ENCODE measurements at places on chromosomes 13 and 19.
A peak's percentile ranks its signal among the peaks of the same experiment; 100 is the strongest.

DNA sequence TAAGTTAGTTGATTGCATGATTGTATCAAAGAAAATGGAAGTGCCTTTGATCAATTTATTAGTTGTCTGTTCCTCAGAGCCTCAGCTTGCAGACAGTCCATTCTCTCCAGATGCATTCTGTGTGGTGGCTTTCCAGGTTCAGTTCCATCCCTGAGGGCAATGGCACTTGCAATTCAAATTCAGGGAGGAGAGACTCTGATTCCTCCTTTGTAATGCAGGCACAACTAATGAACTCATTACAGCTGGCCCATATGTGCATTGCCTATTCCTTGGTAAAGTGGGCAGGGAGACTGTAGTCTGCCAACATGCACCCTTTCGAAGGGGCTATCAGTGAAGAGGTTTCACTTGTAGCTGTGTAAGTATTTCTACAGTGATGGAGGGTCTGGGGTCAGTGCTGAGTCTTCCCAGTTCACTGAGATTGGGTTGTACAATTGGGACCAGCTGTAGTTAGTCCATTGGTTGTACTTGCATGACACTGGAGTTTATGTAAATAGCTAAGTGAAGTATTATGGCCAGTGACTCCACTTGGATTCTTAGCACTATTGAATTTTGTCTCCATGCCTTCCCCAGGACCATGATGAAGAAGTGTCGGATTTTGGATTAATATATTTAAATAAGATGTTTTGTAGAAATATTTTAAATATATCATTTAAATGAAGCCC, 401.7 kb downstream of the GPC6 start:
- DNase-seq, result no peak

DNA sequence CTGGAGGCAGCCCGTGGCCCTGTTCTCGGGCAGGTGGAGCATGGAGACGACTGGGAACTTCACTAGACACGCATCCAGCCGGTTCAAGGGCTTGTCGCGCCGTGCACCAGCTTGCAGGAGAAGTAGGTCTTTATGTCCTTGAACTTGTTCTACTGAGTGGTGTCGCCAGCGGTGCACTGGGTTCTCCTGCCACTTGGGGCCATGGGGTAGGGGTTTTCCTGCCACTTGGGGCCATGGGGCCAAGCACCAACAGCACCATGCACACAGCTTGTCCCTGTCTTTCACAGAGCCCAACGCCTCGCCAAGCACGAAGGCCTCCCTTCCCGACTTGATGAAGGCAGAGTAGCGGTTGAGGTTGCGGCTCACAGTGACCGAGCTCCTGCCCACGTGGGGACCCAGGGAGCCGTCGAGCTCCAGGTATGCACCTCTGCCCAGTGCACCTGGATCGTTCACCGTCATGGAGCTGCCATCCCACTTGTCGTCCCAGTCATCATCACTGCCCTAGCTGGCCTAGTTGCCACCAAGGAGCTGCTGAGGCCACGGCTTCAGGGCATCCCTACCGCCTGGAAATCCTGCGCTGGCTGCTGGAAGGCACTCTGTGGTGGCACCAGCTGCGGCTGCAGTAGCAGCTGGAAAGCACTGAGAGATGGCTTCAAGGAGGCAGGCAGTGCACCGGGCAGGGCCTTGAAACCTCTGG, 40.5 kb upstream of the TPM4 start:
- DNase-seq, result no peak

DNA sequence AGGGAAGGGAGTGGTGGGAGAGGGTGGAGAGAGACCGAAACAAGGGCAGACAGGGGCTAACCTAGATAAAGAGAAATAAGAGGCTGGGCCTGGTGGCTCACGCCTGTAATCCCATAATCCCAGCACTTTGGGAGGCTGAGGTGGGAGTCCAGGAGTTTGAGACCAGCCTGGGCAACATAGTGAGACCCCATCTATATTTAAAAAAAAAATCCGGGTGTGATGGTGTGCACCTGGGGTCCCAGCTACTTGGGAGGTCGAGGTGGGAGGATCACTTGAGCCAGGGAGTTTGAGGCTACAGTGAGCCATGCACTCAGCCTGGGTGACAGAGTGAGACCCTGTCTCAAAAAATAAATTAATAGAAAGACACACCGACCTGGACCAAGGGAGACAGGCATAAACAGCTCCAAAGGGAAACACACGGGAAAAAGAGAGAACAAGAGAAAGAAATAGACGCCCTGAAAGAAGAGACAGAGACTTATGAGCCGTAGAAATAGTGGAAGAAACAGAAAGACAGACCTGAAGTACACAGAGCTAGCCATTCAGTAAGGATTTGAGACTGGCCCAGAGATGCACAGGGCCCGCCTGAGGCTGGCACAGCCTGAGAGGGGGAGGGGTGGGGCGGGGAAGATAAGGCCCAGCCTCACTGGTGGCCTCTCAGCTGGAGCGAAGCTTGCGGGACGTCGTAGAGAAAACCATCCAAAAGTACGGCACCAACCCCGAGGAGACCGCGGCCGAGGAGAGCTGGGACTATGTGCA, 2.2 kb downstream of the CD37 start:
- DNase-seq, result no peak

- DNase-seq, result no peak
Measured at GRCh38 chr19:18775586-18776287, 15.4 kb downstream of the COMP start.

- no peak for DNase-seq
Measured at GRCh38 chr13:74289107-74289506, 154.9 kb upstream of the KLF12 start.

DNA sequence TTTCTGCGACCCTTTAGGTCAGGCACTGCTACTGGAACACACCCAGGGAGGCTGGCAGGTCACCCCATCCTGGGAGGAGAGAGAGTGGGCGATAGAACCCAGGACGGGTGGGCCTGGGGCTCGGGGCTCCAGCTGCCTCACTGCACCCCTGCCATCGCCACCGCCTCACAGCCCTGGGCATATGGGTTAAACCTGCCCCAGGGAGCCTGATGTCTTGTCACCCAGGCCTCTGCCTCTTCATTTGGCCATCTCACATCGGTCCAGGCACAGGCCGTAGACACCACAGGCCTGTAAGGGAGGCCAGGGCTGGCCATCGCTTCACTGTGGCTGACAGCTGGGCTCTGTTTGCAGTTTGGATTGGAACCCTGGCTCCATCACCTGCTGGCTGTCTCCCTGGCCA, 10.2 kb downstream of the PRPF31 start:
- DNase-seq, result no peak

DNA sequence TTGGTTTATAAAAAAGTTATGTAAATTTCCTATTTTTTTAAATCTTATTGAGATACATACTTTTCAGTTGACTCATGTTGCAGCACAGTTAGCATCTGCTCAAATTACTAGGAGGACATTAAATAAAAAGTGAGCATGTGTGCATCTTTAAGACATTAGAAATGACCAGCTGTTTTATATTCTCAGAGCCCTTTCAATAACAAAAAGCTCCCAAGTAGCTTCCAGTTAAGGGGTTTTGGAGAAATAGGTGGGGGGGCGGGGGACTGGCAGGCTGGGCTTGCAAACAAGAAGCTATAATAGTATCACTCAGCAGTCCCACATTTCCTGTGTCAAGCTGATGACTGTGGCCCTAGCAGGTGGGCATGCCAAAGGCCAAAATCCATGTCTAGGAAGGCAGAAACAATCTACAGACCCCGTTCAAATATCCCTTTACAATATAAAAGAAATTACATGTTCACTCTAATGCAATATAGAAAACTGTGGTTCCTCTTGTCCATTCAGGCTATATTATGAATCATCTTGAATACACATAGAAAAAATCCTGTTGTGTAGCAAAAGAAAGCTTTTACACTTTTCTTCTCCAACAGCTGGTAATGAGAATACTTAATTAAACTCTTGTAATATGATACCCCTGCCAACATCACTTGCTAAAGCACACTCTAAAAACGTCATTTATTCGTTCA, 1713.2 kb upstream of the SLC10A2 start:
- no peak for DNase-seq

DNA sequence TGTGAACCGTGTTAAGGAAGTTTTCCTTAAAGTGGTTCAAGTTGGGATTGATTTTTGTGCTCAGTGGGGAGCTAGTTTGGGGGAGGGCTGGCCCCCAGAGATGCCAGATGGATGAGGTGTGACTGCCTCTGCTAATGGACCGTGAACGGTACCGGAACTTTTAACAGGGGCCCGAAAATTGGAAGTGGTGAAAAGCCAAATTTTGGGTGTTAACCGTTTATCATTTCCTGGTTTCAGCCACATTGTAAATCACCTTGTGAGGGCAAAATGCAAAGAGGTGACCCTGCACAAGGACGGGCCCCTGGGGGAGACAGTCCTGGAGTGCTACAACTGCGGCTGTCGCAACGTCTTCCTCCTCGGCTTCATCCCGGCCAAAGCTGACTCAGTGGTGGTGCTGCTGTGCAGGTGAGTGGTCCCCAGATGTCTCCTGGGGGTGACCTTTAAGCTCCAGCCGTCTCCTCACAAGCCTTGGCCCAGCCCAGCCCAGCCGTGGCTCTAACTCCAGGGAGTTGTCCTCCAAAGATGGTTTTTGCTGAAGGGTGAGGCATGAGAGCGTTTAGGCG, 18.2 kb downstream of the UPF1 start:
- no peak for DNase-seq

DNA sequence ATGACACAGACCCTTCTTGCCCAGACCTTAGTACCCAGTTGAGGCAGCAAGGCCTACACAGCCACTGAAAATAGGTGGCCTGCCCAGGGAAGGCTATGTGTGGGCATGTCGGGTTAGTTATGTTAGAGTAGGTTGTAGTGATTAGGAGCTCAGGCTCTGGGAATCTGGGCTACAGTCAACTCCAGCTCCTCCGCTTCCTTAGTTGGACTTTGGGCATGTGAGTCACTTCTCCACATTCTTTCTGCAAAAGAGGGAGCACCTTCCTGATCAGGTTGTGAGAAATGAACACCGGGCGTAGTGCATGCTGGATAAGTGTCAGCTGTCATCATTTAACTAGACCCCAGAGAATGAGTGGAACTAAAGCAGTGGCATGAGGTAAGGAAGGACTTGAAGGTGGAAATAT, 64.8 kb downstream of the ARHGAP35 start:
- DNase-seq, result no peak

DNA sequence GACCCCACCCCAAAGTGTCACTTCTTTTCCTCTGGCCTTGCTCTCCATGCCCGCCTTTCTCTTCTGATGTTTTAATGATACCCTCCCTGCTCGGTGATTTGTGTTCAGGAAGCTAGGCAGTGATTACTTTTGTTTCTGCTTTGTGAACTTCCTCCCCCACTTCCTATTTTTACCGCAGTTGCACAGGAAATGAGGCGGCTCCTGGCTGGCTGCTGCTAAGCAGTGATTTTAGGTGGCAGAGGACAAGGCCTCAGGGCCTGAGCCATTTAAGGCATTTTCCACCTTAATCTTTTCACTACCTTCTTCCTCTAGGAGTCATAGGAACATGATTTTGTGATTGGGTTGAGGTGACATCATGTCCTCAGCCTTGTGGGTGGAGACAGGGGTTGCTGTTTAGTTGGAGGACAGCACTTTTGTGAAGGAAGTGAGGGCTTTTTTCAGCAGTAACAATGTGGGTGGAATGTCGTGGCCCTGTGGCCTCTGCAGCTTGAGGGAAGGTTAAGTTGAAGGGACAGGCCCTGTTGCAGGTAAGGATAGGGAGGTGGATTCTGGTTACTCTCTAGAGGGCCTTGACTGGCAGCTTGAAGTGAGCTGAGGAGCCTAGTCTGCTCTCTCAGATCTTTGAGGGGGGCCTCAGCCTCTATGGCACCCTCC, 15.7 kb downstream of the GARRE1 start:
- peak; percentile 92 for DNase-seq

DNA sequence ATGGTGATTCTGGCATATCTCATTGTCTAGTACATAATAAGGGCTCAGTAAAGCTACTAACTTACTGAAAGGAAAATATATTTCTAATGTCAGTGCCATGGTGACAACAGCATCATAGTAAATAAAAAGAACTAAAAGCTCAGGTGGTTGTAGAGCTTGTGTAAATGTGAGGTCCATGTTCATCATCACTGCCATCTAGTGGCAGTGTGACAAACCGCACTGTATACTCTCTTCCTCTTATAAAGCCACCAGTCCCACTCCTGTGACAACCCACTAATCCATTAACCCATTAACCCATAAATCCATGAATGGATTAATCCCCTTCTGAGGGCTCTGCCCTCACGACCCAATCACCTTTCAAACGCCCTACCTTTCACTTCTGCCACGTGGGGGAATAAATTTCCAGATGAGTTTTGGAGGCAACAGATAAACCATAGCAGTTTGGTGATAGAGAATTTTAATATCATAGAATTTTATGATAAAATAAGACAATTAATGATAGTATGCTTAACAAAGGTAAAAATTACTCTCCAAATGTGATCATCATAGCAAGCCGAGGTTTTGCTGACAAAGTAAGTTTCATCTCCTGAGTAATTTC, 160.4 kb upstream of the SGCG start:
- peak; percentile 34 for DNase-seq

GRCh38 chr19:31545777-31546176, 196.5 kb upstream of the TSHZ3 start:
- no peak for DNase-seq

DNA sequence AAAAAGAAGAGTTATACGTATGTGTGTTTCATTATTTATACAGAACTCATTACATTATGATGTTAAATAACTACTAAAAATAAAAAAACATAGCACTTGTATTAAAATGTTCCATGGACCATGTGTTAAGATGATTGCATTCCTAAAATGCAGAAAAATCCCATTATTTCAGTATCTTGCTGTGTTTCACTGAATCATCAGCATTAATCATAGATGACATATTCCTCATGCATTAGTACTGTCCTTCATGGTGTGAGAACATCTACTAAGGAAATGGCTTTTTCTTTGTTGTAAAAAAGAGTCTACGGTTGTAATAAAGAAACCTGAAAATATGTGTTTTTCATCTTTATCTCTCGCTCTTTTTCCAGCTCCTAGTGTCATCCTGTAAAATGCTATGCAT, 416.5 kb downstream of the FGF14 start:
- DNase-seq, result no peak

GRCh38 chr19:4709440-4710280, 14.0 kb downstream of the DPP9 start:
- no peak for DNase-seq

- DNase-seq, result no peak
Measured at GRCh38 chr13:31611214-31611613, 128.1 kb upstream of the RXFP2 start.

DNA sequence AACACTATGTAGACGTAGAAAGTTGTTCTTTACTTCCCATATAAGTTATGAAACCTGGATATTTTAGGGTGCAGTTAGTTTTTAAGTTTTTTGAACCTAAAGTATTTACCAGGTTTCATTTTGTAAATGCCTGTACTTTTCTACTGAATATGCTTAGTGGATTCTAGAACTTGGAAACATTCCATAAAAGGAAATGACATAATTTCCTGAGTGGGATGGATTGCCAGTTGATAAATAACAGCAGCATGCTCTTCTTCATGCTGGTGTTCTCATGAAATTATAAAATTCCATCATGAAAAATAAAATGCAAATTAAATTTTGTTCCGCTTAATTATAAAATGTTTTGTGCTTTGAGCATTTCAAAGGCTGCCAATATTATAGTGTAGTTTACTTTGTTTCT, 362.2 kb upstream of the PCDH20 start:
- no peak for DNase-seq

- DNase-seq, result no peak
Measured at GRCh38 chr13:44089452-44089851, 209.7 kb downstream of the LACC1 start.

GRCh38 chr13:113979791-113980471, 6.1 kb upstream of the C13orf46 start:
- no peak for DNase-seq

Data from CD14-positive monocyte (primary cell).